ENCODE measurements at places on chromosomes 7 and 10.

DNA sequence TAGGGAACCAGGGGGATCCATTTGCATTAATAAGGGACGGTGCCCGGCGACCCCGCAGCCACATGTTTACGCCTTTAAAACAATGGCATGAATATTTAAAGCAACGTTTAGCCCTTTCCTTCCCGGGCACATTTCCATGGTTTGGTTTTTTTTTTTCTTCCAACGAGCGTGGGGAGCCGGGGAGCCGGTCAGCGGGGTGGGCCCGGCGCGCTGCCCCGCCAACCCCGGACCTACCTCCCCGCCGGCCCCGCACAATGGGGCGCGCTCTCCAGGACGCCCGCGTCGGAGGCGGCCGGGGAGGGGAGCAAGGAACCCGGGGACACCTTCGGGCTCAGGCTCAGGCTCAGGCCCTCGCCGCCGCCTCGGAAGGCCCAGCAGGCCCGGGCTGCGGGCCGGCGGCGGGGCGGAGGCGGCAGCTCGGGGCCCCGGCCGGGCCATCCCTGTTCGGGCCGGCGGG is 1.0 kb downstream of the SEPHS1 start:
- DNase-seq: peak; percentile 61

- DNase-seq: no peak
Observed at GRCh38 chr10:114810926-114811325, 10.7 kb upstream of the FHIP2A start.

DNA sequence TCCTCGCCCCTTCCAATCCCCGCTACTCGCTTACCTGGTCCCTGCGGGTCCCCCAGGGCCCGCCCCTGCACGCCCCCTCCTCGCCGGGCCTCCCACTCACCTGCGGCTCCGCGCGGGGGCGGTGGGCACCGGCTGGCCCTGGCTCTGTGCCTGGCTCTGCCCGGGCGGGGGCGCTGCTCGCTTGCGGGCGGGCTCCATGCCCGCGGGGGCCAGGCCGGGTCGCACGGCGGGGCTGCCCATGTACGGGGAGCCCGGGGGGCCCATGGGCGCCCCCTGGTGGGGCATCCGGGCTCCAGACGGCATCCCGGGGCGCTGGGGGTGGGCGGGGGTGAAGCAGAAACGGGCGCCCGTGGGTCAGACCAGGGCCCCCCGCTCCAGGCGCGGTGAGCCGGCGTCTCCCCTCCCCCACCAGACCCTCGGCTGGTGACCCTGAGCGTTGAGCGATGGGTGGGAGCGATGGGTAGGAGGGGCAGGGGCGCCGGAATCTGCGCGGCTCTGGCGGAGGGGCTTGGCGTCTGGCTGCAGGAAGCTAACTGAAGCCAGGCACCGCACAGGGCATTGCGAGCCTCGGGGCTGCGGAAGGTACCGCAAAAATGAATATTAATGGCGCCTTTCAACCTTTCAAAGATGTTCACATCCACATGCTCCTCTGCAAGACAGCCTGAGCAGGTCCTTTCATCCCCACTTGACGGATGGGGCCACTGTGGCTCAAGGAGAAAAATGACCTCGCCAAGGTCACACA is 3.0 kb downstream of the SMARCD3 start:
- DNase-seq: peak; percentile 76

DNA sequence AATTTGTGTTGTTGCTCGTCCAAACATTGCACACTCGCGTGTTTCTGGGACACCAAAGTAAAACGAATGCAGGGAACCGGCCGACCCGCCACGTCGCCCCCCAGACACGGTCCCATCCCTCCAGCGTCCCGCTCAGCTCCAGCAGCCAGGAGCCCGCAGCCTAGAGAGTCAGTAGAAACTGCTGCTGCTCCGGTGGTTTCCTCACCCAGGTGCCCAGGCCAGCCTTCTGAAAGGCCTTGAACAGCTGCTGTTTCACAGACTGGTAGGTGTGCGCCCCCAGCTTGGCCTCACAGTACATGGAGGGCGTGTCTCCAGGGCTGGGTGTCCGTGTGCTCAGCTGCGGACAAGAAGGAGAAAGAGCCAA is 126.8 kb downstream of the WDR37 start:
- no peak for DNase-seq

DNA sequence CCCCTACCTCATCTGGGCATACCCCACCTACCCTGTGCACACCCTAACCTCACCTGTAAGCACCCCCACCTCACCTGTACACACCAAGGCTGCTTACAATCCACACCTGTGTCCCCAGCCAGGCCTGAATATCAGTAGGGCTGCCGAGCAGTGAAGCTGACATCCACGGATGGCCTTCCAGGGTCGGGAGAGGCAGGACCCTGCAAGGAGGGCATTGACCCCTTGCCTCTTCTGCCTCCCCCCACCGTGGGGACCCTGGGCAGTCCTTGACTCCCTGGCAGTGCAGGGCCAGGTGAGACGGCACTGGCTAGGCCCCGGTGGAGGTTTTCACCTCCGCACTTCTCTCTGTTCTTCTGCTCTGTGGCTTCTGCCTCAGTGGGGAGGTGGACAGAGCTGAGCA is 37.6 kb upstream of the ELFN1 start:
- no peak for DNase-seq

DNA sequence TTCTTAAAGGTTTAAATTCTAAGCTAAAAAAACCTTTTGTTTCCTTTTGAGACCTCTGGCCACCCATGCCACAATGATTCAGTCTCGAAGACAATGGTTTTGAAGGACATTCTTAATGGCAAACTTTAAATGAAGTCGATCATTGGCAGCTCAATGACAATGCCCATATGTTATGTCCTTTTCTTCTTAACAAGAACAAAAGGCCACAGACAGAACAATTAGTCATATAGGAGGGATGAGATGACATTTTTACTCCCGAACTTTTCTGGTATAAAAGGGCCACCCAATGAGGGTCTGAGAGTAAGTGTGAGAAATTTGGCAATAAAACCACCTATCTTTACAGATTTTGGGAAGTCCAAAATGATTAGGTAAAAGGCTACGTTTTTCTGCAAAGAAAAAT is at the start of gene NPS:
Gene NPS (plus strand): TSS at position 301 of the 400 bp plus-strand sequence. CDS start 60 bp downstream, at position 361.
- no peak for DNase-seq

DNA sequence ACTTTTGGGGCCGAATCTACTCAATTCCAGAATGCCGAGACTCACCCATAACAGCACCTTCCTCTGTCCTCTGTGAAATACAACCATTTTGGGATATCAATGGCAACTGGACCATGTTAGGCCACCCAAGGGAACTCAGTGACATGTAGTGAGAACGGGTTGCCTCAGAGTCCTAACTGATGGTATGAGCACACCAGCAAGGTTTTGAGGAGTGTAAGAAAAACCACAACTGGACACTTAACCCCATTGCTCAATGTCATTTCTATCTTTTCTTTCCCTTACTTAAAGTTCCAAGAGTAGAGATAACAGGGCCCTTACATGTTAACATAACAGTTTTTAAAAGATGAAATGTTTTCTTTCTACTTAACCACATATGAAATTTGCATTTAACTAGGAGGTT is 67.1 kb downstream of the TNS3 start:
- DNase-seq: no peak

Measured in psoas muscle (tissue), 8 donors.